ENCODE measurements at places on chromosomes 5 and 9.

DNA sequence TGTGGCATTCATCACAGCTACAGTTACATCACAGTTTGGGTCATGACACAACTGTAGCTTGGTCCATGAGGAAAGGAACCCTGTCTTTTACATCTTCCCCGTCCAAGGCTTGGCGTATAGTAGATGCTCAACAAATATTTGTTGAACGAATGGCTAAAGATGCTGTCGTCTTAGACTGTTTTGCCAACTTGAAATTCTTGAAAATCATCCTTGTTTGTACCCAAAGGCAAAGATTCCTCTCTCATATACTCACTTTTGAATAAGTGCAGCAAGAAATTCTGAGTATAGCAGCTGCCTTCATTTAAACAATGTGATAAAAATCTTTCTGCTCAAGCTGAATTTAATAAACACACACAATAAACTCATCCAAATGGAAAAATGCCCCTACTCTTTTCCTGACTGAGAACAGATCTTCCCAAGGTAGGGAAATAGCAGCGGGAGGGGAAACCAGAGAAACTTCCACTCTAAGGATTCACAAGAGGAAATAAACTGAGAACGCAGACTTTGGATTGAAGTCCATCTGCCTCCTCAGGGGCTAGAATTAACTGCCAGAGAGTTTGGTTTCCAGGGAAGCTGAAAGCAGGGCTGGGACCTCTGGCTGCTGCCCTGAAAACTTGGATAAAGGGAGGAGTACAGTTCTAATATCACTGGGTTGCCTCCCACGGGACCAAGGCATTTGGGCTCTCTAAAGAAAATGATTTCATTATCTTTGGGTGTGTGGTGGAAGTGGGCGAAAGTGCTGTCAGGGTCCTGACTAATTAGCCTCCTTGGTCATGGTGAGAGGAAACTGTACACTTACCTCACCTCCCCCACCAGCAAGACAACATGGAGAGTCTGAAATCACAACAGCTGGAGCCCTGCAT is 99.1 kb downstream of the DPYSL3 start:
- no peak for DNase-seq

- DNase-seq, result no peak
Observed at GRCh38 chr5:39461007-39461682, 36.4 kb upstream of the DAB2 start.

GRCh38 chr5:66080664-66081063 is 63.4 kb upstream of the SREK1 start:
- no peak for DNase-seq

DNA sequence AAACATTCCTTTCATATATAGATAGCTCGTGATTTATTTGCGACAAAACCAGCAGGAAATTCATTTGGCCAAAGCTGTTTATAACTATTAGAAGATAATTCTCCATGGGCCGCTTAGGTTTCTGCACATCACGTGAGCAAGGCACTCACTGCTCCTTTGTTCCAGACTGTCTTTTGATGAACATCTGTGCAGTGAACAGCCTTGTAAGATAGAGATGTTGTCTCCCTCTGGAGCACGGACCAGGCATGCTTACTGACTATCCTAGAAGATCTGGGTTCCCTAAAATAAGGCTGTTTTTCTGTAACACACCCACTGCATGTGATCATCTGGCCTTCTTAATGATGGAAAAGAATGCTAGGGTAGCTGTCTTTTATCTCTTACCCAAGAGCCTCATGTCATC is 30.9 kb downstream of the YIPF5 start:
- no peak for DNase-seq

- no peak for DNase-seq
Observed at GRCh38 chr5:144487761-144488160, 317.1 kb downstream of the KCTD16 start.

DNA sequence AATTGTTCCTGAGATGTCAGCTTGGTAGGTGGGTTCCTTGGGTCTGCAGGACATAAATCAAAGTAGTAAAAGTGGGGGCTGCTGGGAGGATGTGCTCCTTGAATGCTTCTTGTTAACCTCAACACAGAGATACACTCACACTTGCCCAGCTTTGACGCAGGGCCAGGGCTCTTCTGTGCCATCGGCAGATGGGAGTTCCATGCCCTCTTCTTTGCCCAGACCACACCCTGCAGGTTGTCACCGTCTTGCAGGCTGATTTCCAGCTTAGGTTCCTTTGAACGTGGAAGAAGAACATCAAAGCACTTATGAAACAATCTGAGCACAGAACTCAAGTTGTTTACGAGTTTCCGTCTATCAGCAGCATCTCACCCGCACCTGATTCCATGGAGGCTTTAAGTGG is 11.0 kb downstream of the DBH start:
- no peak for DNase-seq

GRCh38 chr5:150651382-150651781 is 9.7 kb upstream of the MYOZ3 start:
- DNase-seq, result no peak

DNA sequence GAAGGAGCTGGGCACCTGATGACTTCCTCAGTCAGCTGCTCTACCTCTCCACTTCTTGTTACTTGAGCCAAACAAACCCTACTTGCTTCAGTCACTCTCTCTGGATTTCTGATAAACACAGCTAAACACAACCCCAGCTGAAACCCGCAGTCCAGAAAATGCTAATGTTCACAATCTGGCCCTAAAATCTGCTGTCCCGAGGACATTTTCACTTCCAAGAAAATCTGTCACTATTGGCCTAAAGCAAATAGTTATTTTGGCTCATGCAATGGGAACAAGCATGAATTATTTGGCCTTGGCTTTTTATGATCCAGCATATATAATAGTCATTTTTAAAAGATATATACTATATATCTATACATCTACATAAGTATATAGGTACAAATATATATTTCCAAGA is 19.1 kb downstream of the FAM81B start:
- DNase-seq, result no peak
